Head of caudate nucleus (tissue), 42 donors: ENCODE measurements at places on chromosomes 2 and 18.
A peak's percentile ranks its signal among the peaks of the same experiment; 100 is the strongest.

DNA sequence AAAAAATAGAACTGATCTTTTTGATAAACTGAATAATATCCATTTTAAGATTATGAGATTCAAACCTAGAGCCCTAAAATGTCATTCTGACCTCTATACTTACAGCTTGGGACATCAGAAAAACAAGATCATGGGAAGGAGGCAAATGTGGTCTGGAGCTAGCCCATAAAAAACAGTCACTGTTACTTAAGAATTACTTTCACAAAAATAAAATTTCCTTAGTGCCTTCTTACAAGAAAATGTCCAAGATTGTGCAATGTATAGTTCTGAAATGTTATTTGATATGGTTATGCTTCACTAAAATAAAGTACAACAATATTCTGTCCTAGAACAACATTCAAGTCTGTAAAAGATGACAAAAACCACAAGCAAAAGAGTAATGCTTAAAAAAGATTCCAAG lies 247.6 kb downstream of the DYM start:
- DNase-seq: no peak

GRCh38 chr18:75638776-75639471 lies 211.4 kb upstream of the SMIM21 start:
- peak; percentile 67 for DNase-seq

- no peak for DNase-seq
Measured at GRCh38 chr2:232609607-232610006, 23.8 kb upstream of the EFHD1 start.

- DNase-seq: no peak
Measured at GRCh38 chr2:224922142-224922727, 120.0 kb downstream of the DOCK10 start.

- DNase-seq: no peak
Measured at GRCh38 chr2:134359367-134360081, 105.7 kb downstream of the MGAT5 start.

DNA sequence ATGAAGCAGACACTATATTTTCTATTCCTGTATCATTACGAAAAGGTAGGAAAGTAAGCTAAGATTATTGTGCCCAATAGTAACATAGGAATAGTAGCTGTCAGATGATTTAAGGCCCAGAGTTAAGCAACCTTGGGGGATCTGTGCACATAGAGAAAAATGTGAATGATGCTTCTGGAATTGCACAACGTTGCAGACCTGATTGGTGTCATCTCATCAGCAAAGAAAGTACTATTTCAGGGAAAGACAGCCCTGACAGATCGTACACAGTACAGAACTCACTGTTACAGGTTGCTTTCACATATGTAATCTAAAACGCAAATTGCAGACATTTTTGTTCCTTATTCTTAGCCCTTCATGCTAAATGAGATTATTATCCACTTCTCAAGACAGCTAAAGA lies 535.9 kb downstream of the TRIB2 start:
- no peak for DNase-seq

GRCh38 chr2:65361623-65362022 lies 70.8 kb downstream of the SPRED2 start:
- no peak for DNase-seq

DNA sequence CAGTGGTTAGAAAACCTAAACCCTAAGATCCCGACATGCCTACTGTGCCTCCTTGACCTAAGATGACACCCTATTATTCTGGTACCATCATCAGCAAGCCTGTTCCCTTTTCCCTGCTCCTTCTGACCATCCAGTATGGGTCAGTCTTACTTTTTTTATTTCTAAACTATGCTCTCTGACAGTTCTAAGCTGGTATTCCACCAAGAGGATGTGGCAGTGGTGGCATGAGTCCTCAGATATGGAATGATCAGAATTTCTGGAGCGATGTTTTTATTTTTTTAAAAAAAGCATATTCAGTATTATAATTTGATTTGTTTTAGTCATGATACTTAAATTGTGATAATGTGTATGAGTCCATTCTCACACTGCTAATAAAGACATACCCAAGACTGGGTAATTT lies 145.9 kb upstream of the LHCGR start:
- DNase-seq: no peak

DNA sequence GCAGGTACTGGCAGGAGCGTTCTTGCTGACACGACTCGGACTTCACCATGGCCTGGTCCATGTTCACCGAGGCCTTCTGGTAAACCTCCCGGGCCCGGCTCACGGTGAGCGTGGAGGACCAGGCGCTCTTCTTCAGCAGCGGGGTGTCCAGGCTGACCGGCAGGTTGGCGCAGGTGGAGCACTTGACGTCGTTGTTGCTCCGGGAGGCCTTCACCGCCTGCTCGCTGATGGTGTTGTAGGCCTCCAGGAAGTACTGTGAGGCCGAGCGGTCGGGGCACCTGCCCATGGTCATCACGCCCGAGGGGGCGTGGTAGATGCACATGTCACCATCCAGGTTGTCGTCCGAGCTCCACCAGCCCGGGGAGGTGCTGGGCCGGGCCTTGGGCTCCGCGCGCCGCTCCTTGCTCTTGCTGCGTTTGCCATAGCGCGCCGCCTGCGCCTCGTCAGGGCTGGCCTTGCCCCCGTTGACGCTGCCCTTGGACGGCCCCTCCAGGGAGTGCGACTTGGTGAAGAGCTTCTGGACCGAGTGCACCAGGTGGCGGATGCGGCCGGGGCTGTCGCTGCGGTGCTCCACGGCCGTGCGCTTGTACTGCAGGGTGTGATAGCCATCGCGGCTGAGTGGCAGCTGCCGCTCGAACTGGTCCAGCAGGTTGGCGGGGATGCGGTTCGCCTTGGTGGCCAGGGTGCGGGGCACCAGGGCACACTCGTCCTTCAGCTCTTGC lies 429.3 kb downstream of the TGIF1 start:
- DNase-seq: no peak

DNA sequence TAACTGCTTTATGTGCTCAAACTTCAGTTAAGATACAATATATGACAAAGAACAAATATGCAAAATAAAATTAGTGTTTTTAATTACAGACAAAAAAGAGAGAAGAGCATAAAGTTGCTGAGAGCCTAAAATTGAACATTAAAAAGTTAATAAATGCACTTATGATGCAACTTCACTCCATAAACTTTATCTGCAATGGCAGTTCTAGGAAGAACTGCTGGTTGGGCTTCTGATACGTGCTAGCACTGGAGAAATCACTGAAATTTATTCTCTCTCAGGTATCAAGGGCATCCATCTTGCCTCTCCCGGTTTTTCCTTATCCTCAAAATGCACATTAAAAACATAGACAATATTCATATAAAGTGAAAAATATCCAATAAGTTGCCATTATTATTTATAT lies 35.7 kb downstream of the MYO3B start:
- DNase-seq: no peak

DNA sequence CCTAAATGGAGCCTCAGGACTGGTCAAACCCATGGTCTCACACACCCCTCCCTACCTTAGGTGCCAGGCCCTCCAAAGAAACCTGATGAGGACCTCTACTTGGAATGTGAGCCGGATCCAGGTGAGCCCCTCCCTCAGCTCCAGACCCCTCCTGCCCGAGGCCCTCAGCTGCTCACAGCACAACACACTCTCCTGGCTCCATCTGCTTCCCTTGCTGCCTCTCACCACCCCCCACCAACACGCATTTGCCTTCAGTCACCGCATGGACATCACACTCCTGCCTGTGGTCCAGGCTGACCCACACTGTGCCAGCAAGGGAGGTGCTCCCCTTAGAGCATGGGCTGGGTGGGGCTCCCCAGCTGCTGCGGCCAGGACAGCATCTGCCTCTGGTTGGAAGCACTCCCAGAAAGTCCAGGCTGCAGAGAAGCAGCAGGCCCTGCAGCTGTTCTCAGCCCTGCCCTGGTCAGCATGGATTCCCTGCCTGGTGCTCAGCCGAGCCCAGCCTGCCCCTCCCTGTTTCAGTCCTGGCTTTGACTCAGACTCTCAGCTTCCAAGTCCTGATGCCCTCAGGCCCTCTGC lies 15.1 kb downstream of the SH2D6 start:
- DNase-seq: peak; percentile 90

- DNase-seq: peak; percentile 76
Measured at GRCh38 chr2:44952143-44952805, 10.8 kb downstream of the SIX3 start.

GRCh38 chr2:191946471-191947182 lies 99.7 kb upstream of the CAVIN2 start:
- DNase-seq: no peak

GRCh38 chr2:195533771-195534642 lies 123.0 kb upstream of the SLC39A10 start:
- DNase-seq: no peak

DNA sequence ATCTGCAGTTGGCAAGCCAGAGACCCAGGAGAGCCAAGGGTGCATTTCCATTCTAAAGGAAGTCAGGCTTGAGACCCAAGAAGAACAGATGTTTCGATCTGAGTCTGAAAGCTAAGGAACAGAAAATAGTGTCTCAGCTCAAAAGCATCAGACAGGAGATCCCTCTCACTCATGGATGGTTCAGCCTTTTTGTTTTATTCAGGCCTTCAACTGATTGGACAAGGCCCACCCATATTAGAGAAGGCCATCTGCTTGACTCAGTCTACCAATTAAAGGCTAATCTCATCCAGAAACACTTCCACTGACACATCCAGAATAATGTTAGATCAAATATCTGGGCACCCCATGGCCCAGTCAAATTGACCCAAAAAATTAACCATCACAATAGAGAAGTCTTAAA lies 255.0 kb downstream of the TXNL1 start:
- no peak for DNase-seq

DNA sequence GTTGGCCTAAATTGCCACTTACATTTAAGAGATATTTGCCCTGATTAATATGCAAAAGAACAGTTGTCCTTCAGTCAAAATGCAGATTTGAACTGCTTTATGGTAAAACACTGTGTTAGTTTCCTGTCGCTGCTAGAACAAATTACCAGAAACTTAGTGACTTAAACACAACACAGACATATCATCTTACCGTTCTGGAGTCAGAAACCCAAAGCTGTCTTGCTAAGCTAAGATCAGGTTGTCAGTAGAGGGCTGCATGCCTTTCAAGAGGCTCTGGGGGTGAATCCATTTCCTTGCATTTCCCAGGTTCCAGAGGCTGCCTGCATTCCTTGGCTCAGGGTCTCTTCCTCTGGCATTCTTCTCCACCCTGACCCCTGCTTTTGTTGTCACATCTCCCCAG lies 149.5 kb downstream of the FAM161A start:
- no peak for DNase-seq

DNA sequence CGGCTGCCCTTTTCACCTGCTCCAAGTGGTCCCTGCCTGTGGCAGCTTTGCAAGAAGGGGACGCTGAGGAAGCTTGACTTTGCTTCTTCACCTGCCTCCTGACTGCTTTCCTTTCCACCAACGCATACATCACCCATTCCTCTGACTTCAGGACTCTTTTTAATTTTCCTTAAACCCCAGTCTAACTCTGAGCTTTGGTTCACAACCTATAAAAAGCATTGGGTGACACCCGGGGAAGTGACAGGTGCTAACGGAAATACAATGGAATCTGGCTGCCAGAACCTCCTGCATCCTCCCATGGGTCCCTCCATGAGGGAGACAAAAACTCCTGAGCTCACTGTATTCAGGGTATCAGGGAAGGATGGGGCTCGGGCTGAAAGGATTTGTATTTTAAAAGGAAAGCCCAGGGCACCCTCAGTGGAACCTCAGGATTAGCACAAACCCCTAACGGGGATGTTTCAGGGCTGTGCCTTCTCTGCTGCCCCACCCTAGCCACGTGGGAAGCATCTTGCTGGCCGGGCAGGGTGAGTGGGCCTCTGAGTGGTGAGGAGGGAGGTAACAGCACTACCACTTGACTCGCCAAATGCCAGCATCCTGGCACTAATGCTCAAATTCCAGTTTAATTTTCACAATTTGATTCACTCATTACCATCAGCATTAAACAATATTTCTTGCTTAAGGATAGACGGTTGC lies 284.8 kb downstream of the CELF4 start:
- no peak for DNase-seq

- DNase-seq: peak; percentile 74
Measured at GRCh38 chr18:23498877-23499276, 4.4 kb upstream of the RMC1 start.
